Bone marrow (tissue), 2 donors: ENCODE measurements at places on chromosomes 4 and X.

DNA sequence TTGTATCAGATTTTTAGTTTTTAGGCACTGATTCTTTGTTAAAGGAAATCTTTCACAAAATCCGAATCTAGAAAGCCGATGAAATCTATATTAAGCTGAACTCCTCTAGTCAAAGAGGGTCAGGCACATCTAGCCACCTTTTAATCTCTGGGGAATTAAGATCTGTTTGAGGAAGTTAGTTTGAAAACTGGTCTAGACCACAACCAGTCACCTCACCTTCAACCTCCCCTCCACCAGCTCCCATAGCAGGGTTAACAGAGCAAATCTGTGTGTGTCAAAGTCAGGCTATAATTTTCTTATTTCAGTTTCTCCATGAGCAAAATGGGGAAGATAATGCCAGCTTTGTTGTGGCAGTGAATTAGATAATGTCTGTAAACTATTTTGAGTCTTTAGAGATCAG lies 110.0 kb upstream of the IGFBP7 start:
- no peak for DNase-seq

GRCh38 chr4:169189372-169189771 lies 81.4 kb downstream of the SH3RF1 start:
- no peak for DNase-seq

GRCh38 chr4:25484243-25484721 lies 107.2 kb downstream of the ANAPC4 start:
- no peak for DNase-seq

- no peak for DNase-seq
Measured at GRCh38 chrX:3230496-3230895, 116.0 kb downstream of the MXRA5 start.

DNA sequence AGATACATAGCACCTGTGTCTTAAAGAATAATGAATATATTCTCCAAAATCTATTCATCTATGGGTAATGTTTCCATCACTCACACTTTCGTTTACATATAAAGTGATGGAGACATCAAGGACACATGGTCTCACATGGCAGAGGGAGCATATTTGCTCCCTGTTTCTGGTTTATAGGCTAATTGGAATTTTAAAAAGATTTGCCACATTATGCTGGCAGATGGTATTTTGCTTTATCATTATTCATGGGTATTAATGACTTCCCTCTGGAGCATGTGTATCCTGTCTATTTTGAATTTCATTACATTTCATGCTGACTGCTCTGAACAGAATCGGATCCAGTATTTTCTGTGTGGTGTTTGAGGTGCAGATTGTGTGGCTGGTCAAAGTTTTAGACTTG lies 79.0 kb downstream of the PDGFRA start:
- DNase-seq = no peak

DNA sequence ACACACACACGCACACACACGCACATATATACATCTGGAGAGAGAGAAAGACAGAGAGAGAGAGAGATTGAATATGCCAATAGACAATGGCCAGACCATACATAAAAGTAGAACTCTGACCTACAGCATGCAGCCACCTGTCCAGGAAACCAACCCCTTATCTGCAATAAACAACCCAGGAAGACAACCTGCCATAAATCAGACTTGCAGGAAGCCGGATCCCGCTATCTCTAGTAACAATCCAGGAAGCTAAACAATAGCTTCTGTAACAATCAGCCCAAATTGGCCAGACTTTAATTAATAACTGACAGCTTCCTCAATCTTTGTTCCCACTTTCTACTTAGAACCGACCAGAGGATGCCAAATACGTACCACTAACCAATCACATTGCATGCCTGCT lies 173.2 kb downstream of the LDB2 start:
- DNase-seq = no peak

DNA sequence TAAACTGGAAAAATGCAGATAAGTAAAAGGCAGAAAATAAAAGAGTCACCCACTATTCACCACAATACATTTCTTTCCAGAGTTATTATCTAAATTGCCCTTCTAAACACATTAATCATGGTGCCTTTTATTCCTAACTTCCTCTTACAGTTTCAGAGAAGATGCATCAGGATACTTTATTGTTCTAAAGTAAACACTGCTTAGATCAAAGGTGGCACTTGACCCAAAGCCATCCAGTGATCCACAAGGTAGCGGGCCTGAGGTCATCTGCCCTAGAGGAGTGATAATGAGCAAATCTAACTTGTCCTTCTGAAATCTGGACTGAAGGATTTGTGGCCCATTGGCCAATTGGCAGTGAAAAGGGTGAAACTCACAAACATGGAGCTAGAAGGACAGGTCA lies 12.0 kb upstream of the TMEM154 start:
- no peak for DNase-seq

DNA sequence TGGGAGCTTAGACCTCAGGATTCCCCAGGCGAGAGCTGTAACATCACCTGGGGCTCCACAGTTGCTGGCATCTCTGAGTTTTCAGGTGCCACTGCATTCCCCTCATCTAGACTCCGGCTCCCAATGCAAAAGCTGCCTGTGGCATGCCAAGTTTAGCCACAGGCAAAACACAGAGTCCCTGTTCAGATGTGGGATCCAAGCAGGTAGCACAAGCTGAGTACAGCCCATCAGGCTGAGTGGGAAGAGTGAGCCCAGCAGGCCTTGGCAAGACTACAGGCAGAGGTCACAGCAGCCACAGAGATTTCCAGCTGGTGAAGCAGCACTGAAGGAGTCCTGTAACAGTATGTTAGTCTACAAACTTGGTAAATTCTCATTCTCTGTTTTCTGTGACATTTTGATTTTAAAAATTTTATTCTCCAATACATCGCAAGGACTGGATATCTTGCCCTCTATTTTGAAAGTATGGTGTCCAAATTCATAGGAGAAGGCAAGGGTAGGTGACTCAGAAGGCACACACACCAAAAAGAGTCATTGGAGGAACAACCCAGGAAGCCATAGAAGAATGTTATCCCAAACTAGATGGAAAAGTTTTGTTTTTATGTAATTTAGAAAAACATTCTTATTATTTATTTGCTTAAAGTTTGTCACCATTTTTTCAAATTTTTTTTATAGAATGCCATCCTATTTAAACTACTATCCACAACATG lies 13.6 kb upstream of the CXCL2 start:
- DNase-seq = no peak

GRCh38 chr4:41880022-41880837 lies 55.0 kb upstream of the TMEM33 start:
- no peak for DNase-seq

GRCh38 chr4:16056681-16057385 lies 27.0 kb downstream of the PROM1 start:
- DNase-seq = no peak

DNA sequence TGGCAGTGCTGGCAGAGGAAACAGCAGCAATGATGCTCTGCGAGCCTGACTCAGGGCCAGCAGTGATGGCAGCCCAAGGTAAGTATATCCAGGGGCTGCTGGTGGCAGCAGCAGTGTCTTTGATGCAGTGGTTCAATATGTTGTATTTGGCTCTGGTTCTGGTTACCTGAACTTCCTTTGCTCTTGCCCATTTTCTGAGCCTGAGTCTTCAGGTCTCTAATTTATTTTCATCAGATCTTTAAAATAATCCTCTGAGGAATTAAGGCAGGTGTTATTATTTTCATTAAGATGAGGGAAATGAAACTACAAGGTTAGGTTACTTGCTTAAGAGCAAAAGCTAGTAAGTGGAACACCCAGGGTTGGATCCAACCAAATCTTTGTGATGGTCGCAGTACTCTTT lies 102.8 kb upstream of the BMP2K start:
- no peak for DNase-seq

GRCh38 chr4:16827045-16827444 lies 71.4 kb downstream of the LDB2 start:
- DNase-seq = no peak

- peak; percentile 57 for DNase-seq
Measured at GRCh38 chrX:53093177-53093655, 726 bp upstream of the KANTR start.

DNA sequence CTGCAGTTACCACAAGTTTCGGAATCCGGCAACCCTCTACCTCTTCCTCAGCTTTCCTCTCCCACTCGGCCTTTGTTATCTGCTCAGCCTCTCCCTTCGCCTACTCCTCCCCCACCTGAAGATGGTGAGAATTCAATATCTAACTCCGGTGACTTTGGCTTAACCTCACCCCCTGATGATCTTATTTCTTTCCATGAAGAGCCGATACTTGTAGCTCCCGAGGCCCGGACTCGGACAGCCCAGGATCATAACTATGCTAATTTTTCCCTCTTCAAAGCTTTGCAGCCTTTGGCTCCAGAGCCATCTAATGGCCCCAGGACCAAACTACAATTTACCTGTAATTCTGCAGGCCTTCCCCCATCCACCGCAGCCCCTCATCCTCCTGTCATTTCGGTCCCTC lies 32.0 kb upstream of the MGST2 start:
- no peak for DNase-seq

DNA sequence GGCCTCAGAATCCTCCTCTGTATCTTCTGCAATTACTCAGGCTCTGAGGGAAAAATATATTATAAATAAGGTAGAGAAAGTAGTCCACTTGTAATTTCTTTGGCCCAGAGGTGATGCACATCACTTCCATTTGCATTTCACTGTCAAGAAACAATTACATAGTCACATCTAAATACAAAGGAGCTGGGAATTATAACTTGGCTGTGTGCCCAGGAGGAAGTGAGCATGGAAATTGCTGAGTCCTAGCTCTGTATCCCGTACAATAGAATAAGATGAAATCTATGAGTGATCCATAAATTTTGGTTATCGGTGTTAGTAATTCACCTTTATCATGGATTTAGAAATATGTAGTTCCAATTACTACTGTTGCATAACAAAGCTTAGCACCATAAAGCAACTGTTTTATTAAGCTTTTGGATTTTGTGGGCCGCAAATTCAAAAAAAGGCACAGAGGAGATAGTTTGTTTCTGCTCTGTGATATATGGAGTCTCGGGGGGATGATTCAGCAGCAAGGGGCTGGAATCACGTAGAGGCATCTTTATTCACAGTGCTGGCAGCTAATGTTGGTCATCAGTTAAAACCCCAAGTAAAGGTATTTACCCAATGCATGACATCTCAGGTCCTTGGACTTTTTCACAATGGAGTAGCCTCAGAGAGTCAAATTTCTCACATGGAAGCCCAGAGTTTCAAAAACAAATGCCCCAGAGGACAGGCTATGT lies 241.4 kb upstream of the GALNT7 start:
- no peak for DNase-seq

- DNase-seq = peak; percentile 63
Measured at GRCh38 chr4:98663226-98664006, 5.0 kb upstream of the TSPAN5 start.

DNA sequence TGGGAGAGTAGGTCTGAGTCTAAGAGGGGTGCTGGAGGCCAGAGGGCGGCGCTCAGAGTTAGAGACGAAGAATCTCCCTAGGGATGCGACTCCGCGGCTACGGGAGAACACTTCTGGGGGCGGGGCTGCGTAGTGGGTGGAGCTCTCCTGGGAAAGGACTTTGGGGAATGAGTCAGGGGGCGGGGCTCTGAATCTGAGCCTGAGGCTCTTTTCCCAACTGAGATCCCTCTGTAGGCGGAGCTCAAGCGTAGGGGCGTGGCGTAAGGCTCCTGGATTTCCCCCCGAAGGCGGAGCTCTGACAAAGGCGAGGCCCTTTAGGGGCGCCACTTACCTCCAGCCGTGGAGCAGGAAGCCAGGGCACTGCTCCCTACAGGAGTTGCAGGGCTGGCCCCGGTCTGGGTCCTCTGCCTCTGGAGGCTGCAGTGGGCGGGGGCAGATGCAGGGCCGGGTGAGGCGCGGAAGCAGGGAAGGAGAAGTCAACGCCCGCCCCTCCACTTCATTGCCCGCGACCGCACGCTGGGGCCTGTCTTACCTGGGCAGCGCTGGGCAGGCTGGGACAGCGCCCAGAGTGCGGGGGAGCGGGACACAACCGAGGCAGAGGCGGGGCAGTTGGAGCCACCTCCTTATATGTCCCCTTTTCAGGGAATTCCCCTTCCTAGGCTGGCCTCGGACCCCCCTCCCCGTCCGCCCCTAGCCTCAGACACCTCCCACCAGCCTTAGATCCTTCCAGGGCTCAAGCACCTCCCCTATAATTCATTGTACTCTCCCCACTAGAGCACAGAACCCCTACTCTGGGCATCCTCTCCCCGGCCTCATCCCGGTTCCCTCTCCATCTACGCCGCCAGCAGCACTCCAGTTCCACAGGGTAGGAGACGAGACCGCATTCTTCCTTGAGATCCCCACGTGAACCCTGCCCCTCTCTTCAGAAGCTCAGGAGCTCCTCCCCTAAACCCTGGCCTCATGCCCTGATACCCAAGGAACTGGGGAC lies 1.6 kb downstream of the PRICKLE3 start:
- no peak for DNase-seq

DNA sequence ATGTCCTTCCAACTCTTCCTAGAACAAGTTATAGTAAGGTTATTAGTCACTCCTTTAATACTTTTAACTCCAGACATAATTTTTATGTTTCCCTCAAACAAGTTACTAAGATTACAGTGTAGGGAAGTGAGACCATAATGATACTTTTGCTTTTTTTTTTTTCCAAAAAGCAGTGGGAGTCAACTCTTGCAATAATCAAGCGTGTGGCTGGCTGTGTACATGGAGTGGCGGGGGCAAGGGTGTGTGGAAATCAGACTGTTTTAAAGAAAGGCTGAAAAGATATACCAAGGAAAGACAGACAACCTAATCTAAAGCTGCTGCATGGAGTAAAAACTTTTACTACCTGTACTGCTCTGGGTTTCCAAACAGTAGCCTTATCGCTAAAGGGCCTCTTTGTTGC lies 4.1 kb downstream of the NOA1 start:
- no peak for DNase-seq

DNA sequence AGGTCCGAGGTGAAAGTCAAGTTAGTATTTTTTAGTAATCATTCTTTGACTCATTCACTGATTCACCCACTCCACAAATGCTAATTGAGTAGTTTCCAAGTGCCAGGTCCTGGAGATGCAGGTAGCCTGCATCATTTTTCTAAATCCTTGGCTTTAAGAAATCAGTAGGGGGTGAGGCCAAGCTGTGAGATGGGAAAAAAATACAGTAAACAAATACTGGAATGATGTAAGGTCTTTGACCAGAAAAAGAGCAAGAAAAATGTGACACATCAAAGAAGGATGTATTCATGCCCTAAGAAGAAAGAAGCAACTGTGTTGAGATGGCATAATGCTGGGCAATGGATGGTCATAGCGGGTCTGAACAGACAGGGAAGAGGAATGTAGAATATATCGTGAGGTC lies 1386.6 kb downstream of the PCDH7 start:
- DNase-seq = no peak

- peak; percentile 11 for DNase-seq
Measured at GRCh38 chrX:148500423-148501385, at the start of gene AFF2. Gene AFF2, plus strand, starts transcription at chrX:148500617. Its CDS starts 481 bp downstream, at chrX:148501098.

- DNase-seq = no peak
Measured at GRCh38 chr4:32180086-32180485, 1459.9 kb downstream of the PCDH7 start.

- DNase-seq = no peak
Measured at GRCh38 chr4:85534120-85534519, 59.2 kb downstream of the ARHGAP24 start.

DNA sequence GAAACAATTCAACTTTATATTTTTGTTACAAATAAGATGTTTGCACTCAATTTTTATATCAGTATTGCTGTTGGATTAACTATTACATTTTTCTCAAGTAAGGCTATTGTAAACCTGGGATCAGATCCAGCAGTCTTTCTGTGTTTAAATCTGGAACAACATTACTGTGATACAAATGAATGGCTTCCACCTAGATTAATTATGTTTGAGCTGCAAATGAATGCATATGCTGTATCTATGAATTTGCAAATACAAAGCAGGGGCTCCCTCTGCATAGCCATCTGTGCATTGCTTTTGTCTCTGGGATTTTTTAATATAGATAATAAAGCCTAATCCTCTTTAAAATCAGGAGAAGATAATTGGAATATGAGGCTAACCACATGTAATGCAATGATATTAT lies 69.8 kb upstream of the NEIL3 start:
- DNase-seq = no peak
